Retinal pigment epithelial cell (primary cell): ENCODE measurements at places on chromosomes 4 and X.

DNA sequence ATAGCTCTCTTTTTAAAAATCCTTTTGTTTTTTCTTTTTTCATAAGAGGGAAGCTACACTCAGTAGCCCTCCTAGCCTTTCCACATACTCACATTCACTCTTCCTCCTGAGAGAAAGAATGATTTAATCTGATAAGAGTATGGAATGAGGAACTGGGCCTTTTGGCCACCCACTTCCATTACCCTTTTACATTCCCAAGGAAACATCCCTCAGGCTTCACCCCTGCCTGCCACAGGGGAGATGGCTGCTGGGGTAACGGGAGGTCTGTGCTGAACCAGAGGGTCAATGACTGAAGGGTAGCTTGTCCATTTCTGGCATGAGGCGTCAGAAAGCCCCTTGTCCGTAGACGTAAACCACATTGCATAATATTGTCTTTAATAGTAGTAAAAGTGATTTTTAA, 67.2 kb upstream of the CCSER1 start:
- DNase-seq, result no peak

- DNase-seq, result no peak
These were observed 46.2 kb downstream of the SMARCA5 start for GRCh38 chr4:143559757-143560147.

GRCh38 chr4:177293208-177294033, 16.3 kb upstream of the NEIL3 start:
- no peak for DNase-seq

DNA sequence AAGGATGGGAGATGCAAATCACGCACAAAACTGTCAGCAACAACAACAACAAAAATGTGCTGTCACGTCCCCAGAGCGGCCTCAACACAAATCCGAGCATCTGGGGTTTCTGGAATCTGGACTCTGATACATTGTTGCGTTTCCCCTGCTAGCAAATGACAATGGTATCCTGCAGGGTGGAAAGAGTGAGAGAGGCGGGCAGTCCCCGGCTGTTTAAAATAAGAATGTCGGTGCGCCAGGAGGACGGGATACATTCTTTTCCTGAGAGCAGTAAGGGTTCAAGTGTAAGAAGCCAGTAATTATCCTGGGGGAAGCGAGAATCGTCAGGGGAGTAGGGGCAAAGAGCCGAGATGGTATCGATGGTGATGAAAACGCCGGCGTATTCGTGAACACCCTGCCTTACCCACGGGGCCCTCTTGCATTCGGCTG, 310.2 kb downstream of the ASMT start:
- DNase-seq, result no peak

DNA sequence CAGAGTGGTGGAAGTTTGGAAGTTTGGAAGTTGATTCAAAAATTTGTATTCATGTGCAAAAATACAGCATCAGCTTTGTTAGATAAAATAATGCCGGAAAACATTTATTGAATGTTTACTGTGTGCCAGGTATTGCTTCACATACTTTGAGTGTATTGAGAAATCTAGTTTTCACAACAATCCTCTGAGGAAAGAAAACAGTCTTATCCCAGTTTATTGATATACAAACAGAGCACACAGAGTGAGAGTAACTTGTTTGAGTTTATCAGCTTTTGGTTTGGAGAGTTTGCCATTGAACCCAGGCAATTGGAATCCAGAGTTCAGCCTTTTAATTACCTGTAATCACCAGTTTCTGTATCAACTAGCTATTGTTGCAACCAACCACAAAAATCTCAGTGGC, 127.2 kb upstream of the RPS6KA3 start:
- DNase-seq, result no peak

GRCh38 chr4:65510976-65511375, 159.3 kb downstream of the EPHA5 start:
- DNase-seq, result no peak

- no peak for DNase-seq
These were observed 92.0 kb downstream of the NFKB1 start for GRCh38 chr4:102593147-102593546.

GRCh38 chr4:114807357-114807756, 208.8 kb downstream of the UGT8 start:
- DNase-seq, result no peak

DNA sequence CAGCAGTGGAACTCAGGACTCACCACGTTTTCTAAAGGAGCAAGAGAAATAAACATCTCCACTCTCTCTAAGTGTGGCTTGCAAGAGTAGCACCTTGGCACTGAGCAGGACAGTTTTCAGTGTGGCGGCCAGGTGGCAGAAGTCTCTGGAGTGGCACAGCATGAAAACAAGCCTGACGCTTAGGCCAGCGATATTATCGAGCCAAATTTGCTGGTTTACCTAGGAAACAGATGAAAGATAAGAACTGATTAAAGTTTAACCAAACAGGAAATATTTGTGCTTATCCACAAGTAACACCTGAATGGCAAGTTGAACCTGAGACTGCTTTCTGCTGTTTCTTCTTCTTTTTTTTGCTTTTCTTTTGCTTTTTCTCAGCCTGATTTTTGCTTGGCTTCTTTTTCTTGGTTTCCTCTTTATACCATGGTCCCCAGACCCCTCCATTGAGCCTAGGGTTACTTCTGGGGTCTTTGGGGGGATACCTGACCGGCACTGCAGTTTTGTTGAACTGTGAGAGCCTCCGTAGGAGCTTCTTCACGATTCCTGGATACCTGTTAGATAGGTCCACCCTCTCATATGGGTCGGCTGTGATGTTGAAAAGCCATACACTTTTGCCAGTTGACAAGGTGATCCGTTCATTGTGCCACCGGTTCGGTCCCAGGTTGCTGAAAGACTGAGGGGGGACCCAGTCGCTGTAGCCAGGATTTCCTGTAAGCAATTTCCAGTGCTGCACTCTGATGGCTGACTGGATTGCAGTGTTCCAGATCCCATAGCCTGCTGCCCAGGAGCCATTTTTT, 77.3 kb downstream of the ARSJ start:
- DNase-seq, result no peak

DNA sequence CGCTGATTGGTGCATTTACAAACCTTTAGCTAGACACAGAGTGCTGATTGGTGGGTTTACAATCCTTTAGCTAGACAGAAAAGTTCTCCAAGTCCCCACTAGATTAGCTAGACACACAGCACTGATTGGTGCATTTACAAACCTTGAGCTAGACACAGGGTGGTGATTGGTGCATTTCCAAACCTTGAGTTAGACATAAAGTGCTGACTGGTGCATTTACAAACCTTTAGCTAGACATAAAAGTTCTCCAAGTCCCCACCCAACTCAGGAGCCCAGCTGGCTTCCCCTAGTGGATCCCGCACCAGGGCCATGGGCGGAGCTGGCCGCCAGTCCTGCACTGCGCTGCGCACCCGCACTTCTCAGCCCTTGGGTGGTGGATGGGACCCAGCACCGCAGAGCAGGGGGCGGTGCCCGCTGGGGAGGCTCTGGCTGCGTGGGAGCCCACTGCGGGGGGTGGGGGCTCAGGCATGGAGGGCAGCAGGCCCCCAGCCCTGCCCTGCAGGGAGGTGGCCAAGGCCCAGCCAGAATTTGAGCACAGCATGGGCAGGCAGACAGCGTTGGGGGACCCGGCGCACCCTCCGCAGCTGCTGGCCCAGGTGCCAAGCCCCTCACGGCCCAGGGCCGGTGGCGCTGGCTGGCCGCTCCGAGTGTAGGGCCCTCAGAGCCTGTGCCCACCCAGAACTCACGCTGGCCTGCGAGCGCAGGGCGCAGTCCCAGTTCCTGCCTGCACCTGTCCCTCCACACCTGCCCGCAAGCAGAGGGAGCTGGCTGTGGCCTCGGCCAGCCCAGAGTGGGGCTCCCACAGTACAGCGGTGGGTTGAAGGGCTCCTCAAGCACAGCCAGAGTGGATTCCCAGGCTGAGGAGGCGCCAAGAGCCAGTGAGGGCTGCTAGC, 608.9 kb upstream of the LCORL start:
- no peak for DNase-seq

- no peak for DNase-seq
These were observed 226.4 kb downstream of the MAGEB5 start for GRCh38 chrX:26442340-26442739.

DNA sequence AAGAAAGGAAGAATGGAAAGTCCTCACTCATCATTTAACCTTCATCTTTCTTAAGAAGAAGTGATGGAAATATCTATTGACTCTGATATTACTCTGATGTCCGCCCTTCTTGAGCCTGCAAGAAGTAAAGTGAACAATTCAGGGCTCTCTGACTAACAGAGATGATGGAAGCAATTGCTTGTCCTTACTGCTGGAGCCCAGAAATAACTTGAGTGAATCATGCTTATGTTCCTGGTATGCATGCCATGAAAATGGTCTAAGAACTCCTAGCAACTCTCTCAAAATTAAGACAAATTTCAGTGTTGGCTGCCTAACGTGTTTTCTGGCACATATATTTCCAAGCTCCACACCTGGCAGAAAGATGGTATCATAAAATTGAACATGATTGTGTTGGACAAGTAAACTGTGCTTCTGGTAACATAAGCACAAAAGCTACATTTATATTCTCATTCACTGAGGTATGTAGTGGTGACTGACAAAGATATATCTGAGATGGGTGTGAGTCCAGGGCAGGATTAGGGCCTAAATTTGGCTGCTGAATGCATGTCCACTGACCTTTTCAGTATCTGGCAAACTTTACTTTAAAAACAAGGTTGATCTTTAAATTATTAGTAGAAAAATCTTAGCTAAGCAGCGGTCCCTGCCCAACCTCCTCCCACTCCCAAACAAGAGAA, 109.2 kb upstream of the OTUD4 start:
- no peak for DNase-seq

- peak; percentile 60 for DNase-seq
These were observed 6.0 kb upstream of the WDR13 start for GRCh38 chrX:48591255-48591791.

- DNase-seq, result no peak
These were observed 368.1 kb downstream of the EPHA5 start for GRCh38 chr4:65302145-65302544.

DNA sequence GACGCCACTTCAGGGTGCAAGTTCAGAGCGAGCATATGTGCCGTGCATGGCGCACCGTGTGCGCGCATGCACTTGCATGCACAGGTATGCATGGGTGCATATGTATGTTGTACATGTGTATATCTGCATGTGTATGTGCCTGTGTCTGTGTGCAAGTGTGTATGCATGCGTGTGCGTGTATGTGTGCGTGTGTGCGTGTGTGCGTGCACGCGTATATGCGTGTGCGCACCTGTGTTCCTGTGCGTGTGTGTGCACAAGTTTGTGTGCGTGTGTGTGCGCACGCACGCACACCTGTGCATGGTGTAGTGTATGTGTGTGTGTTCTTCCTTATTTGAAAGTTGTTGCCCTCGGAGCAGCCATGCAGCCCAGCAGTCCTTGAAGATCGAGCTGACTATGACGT, 76.8 kb downstream of the GPR143 start:
- no peak for DNase-seq
